Activated CD4-positive, alpha-beta T cell treated with anti-CD3 and anti-CD28 coated beads, Interleukin-2, Interleukin-6, amounts not matched to agents 100 ng/mL and 50 ng/mL, durations not matched to agents 16 hours and 8 hours (primary cell): ENCODE measurements at places on chromosomes 16 and 17.

- DNase-seq: no peak
Observed at GRCh38 chr16:72689851-72690250, 358.1 kb downstream of the ZFHX3 start.

DNA sequence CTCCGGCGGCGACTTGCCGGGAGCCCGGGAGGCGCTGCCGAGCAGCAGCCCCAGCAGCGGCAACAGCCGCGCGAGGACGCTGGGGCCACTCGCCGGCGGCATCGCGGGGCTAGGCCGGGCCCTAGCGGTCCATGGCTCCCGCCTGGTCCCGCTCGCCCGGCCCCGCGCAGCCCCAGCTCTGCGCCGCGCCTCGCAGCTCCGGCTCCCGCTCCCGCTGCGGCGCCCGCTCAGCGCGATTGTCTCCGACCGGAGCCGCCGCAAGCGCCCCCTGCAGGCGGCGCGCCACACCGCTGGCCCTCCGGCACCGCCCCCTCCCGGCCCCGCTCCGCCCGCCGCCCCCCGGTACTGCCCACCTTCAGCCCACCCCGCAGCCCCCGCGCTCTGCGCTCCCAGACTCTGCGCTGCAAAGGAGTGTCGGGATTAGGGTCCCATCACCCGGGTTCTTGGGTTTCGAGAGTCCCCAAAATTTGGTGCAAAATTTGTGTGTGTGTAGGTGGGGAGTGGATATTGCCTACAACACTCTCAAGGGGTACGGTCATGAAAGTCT lies at the start of gene FAM171A2:
FAM171A2 (minus strand) TSS at position 241 of the 547 bp plus-strand sequence; CDS start at position 102, 139 bp downstream.
- DNase-seq: peak; percentile 75

DNA sequence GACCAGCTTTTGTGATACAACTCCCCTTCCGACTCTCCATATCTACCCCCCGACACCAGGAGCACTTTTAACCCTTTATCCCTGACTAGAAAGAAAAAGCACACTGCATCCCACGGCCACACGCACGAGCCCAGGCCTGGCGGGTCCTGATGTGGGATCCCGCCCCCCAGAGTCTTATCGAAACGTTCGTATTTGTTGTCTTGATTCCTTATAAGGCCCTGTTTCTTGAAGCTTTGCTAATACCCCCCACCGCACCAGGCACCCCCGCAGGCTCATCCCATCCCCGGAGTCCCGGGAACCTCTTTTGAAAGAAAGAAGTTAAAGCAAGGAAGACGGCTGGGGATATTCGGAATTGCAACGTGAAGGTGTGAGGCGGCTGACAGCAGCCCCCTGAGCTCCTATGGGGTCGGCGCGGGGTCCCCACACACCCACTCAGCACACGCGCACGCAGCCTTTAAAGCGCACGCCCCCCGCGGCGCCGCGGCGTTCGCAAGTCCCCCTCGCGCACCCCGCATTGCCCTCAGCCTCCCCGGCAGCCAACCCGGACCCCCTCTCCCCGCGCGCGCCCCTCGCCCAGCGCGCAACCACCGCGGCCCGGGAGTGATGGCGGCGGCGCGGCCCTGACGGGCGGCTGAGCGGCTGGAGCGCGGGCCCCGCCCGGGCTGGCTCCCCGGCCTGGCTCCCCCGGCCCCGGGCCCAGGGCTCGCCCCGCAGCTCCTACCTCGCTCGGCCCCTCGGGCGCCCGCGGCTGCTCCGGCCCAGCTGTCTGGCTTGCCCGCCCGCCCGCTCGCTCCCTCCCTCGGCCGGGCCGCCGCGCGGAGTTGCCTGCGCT lies 448 bp downstream of the STAT5B start:
- DNase-seq: peak; percentile 40

DNA sequence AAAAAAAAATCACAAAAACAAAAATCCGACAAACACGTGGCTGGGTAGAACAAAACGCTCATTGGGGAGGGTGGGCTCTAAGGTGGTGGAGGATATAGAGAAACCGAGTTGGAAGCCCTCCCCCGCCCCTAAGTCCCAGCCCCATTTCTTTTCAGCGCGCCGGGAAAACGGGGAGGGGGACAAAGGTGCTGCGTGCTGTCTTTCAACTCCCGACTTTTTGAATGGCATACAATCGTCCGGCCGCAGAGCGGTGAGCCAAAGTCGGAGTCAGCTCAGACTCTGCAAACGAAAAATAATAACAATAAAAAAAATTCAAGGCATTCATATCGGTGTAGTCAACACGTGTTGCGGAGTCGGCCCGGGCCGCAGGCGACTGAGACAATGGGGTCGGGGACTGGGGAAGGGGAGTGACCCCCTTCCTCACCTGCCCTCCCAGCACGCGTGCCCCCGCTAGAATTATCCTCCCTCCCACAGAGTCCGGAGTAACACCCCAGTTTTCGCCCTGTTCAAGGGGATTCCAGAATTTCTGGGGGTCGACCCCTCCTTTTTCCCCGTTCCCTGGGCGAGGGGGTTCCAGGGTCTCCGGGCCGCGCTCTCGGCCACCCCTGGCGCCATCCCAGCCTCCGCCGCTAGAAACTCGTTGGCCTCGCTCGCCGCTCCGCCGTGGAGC lies 1.7 kb upstream of the IGF2BP1 start:
- no peak for DNase-seq

DNA sequence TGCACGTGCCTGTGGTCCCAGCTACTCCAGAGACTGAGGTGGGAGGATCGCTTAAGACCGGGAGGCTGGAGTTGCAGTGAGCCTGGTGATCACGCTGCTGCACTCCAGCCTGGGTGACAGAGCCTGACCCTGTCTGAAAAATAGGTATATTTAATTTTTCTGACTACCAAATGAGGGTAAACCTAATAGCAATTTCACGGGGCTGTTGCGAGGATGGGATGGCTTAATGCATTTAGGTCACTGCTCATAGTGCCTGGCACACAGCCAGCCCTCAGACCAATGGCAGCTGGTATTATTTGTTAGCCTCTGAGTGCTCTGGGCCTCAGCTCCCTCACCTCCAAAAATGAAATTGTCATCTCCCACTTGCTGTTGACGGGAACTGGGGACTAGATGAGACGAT lies 5.9 kb upstream of the CDIP1 start:
- no peak for DNase-seq

DNA sequence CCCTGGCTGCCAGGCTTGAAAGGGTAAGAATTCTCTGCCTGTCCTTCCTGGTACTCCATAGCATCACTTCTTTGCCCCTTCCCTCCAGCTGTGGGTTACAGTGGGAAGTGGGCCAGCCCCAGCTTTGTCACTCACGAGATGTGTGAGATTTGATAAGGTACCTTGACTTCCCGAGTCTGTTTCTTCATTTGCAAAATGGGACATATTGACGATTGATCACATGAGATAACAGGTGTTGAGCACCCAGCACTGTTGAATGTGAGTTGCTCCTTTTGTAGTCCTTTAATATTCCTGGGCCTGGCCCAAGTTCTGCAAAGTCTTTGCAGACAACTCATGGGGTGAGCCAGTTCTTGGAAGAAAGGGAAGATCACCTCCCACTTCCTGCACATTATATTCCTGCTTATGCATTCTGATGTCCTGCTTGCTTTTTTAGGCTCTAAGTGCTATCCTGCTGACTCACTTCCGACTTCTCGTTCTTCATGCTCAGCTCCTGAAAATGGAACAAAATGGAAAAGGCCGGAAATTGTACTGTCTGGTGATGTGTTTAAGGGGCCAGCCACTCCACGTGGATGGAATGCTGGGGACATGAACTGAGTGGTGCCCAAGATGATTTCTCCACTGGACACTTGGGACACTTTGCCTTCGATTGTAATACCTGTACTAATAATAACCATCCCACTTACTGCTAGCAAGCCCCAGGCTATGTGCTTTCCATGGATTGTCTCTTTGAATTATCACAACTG lies 8.3 kb upstream of the NLK start:
- DNase-seq: no peak

- no peak for DNase-seq
Observed at GRCh38 chr16:19485611-19486010, 36.3 kb downstream of the GDE1 start.
